Panc1 (cell line): ENCODE measurements at places on chromosomes 11 and 22.

- DNase-seq: no peak
These were observed at the start of gene SLC25A18 for GRCh38 chr22:17562906-17563870. Gene SLC25A18, plus strand, starts transcription at chr22:17563498. Its CDS starts 16,447 bp downstream, at chr22:17579945.

GRCh38 chr11:8330896-8331295, 67.2 kb upstream of the LMO1 start:
- DNase-seq: no peak

DNA sequence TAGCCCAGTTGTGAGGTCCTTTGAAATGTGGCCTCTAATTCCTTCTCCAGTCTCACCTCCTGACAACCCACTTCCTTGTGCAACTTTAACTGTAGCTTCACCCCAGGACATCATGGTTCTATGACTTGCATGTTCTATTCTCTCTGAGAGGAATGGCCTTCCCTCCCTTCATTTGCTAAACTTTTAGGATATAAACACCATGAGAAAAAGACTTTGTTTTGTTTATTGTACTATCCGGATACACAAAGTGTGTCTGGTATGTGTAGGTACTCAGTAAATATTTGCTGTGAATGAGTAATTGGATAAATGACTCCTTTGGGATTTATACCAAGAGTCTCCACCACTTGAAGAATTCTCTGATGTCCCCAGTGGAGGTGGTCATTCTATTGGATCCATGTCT, 547.6 kb downstream of the INSC start:
- DNase-seq: no peak

DNA sequence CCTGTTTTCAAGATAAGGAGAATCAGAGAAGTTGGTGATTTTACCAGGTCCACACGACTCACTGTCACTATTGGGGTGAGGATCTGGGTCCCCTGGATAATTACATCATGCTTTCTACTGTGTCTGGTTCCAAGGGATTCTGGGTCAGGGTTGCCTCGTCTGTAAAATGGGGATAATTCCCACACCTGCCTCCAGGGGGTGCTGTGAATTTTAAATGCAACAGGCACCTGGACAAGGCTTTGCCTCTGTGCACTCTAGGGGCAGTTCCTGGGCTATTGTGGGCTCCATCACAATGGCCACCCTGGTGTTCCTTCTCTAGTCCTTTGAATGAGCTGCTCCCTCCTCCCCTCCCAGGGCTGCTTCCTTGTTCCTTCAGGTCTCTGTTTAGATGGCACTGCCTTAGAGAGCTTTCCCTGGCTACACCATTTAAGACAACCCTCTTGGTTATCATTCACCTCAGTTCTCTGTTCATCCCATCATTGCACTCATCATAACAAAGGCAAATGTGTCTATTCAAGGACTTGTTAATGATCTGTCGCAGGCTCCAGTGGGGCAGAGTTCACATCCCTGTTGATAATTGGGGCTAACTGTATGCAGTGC, 178.6 kb downstream of the MIAT start:
- DNase-seq: peak; percentile 15

DNA sequence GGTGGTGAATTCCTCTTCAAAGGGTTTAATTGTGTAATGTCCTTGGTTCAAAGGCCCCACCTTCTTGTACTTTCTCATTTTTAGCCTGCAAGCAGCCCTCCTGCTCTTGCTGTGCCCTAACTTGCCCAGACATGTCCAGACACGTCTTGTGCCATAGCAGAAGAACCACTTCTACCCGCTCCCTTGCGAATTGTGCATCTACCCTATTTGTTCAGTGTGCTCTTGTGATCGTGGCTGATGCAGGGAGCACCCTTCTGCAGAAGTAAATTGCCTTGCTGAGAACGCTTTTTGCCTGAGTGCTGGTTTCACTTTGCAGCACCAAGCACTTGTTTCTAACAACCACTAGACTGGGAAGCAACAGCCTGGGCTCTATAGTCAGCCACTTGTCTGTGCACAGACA, 249.4 kb downstream of the SBF2 start:
- no peak for DNase-seq

- no peak for DNase-seq
These were observed 2.9 kb upstream of the RFPL1 start for GRCh38 chr22:29435236-29436136.

DNA sequence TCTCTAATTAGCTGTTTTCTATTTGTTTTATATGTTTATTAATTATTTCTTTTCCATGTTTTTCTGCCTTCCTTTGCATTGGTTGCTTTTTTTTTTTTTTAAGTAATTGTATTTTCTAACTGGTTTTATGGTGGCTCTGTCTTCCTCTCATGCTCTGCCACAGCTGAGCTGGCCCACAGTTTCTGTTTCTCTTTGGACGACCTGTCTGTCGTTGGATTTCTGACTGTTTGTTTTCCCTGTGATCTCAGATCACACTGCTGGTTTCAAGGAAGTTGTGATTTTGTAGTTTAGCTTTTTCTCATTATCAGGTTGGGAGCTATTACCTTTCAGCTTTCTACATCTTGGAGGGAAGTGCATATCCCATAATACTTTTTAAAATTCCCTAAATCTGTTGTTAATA, 15.9 kb upstream of the OR6M1 start:
- no peak for DNase-seq

DNA sequence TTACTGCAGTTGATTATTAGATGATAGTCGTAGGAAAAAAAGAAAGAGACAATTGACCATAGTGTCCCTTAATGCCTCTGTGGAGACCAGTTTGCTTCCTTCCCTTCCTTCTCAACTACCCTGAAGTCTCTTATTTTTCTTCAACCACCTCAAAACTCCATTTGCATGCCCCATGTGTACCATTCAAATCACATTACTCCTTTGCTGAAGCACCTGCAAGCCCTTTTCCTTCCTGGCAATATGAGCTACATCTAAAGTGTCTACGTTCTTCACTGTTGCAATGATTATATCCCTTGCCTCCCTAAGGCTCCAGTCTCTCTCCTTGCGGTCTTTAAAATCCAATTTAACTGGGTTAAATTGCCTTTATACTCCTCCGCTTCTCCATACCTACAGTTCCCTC, 867.4 kb upstream of the API5 start:
- DNase-seq: no peak

GRCh38 chr11:70176940-70177689, 26.0 kb upstream of the FADD start:
- no peak for DNase-seq

- DNase-seq: no peak
These were observed 30.7 kb downstream of the ME3 start for GRCh38 chr11:86641537-86642261.

DNA sequence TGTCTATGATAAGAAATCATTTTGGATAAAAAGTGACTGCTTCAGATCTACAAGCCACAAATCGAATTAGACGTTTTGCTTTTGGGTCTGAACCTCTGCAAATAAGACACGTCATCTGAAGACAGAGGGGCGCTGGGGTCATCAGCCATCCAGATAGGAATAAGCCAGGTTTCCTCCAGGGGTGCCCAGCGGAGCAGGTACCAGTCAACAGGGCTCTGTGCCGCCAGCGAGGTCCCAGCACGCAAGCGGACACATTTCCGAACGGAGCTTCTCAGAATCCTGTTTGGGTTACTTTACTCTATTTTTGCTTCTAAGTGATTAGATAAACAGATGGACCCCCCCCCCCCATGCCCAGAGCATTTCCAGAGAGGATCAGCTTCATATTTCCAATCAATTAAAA, 873.8 kb downstream of the BRD1 start:
- no peak for DNase-seq
